ENCODE measurements at places on chromosomes 16 and 17.

GRCh38 chr17:17022456-17022855 lies 19.8 kb upstream of the MPRIP start:
- H3K4me3 ChIP-seq, result no peak overlapping the region
- H3K27ac ChIP-seq, result no peak overlapping the region
- H3K36me3 ChIP-seq, result no peaks in the 10 kb centered on the region
- H3K27me3 ChIP-seq, result no peaks in the 10 kb centered on the region
- DNase-seq, result no peak
- H3K4me1 ChIP-seq, result peaks cover 9% of the 10 kb centered on the region

- no peak for DNase-seq
- no peak overlapping the region for H3K4me3 ChIP-seq
- H3K27ac ChIP-seq, result no peak overlapping the region
- peaks cover 16% of the 10 kb centered on the region for H3K4me1 ChIP-seq
- H3K36me3 ChIP-seq, result peaks cover 23% of the 10 kb centered on the region
- H3K27me3 ChIP-seq, result no peaks in the 10 kb centered on the region
These were observed 15.8 kb downstream of the TMEM98 start for GRCh38 chr17:32943647-32944191.

- no peak overlapping the region for H3K4me3 ChIP-seq
- no peak overlapping the region for H3K27ac ChIP-seq
- DNase-seq, result no peak
- H3K4me1 ChIP-seq, result no peaks in the 10 kb centered on the region
- no peaks in the 10 kb centered on the region for H3K27me3 ChIP-seq
- no peaks in the 10 kb centered on the region for H3K36me3 ChIP-seq
These were observed 4.1 kb upstream of the KRT34 start for GRCh38 chr17:41386227-41386626.

DNA sequence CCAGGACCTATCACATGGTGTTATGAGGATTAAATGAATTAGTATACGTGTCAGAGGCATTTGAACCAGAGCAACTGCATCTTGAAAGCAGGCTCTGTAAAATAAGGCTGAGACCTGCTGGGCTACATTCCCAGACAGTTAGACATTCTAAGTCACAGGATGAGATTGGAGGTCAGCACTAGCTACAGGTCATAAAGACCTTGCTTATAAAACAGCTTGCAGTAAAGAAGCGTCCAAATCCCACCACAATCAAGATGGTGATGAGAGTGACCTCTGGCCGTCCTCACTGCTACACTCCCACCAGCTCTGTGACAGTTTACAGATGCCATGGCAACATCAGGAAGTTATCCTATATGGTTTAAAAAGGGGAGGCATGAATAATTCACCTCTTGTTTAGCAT lies 71.8 kb downstream of the IRF8 start:
- no peak overlapping the region for H3K4me3 ChIP-seq
- no peaks in the 10 kb centered on the region for H3K36me3 ChIP-seq
- H3K4me1 ChIP-seq, result peaks cover 30% of the 10 kb centered on the region
- no peak overlapping the region for H3K27ac ChIP-seq

GRCh38 chr16:31135535-31136286 lies at the start of gene PRSS8:
PRSS8 (minus strand) TSS chr16:31135727; CDS start chr16:31135498, 229 bp downstream.
- H3K36me3 ChIP-seq, result no peaks in the 10 kb centered on the region
- H3K4me3 ChIP-seq, result peak within 1 kb of the TSS; percentile 48
- H3K27me3 ChIP-seq, result no peaks in the 10 kb centered on the region
- peaks cover 42% of the 10 kb centered on the region for H3K4me1 ChIP-seq
- peak within 1 kb of the TSS; percentile 86 for H3K27ac ChIP-seq
- no peak for DNase-seq

GRCh38 chr16:84049403-84050060 lies 6.9 kb upstream of the SLC38A8 start:
- no peaks in the 10 kb centered on the region for H3K4me1 ChIP-seq
- no peak overlapping the region for H3K4me3 ChIP-seq
- no peaks in the 10 kb centered on the region for H3K27me3 ChIP-seq
- H3K27ac ChIP-seq, result no peak overlapping the region

- H3K4me1 ChIP-seq, result peaks cover 48% of the 10 kb centered on the region
- peak overlapping the region; percentile 54 for H3K4me3 ChIP-seq
- no peaks in the 10 kb centered on the region for H3K27me3 ChIP-seq
- DNase-seq, result no peak
- no peak overlapping the region for H3K27ac ChIP-seq
These were observed 1.4 kb downstream of the CENPX start for GRCh38 chr17:82021107-82021899.

GRCh38 chr16:84538222-84538840 lies 33.9 kb upstream of the MEAK7 start:
- H3K4me3 ChIP-seq, result no peak overlapping the region
- H3K27me3 ChIP-seq, result no peaks in the 10 kb centered on the region
- no peaks in the 10 kb centered on the region for H3K36me3 ChIP-seq
- no peak for DNase-seq
- H3K4me1 ChIP-seq, result peaks cover 8% of the 10 kb centered on the region

- no peak for DNase-seq
- H3K4me1 ChIP-seq, result peaks cover 7% of the 10 kb centered on the region
- H3K27ac ChIP-seq, result peak overlapping the region; percentile 56
- peak overlapping the region; percentile 41 for H3K4me3 ChIP-seq
- no peaks in the 10 kb centered on the region for H3K27me3 ChIP-seq
These were observed 671 bp upstream of the TOP2A start for GRCh38 chr17:40418428-40418706.

- H3K4me1 ChIP-seq, result peaks cover 30% of the 10 kb centered on the region
- H3K36me3 ChIP-seq, result no peaks in the 10 kb centered on the region
- DNase-seq, result no peak
- H3K27me3 ChIP-seq, result peaks cover 33% of the 10 kb centered on the region
- H3K4me3 ChIP-seq, result no peak overlapping the region
These were observed 2.4 kb downstream of the TBX4 start for GRCh38 chr17:61454381-61455323.

DNA sequence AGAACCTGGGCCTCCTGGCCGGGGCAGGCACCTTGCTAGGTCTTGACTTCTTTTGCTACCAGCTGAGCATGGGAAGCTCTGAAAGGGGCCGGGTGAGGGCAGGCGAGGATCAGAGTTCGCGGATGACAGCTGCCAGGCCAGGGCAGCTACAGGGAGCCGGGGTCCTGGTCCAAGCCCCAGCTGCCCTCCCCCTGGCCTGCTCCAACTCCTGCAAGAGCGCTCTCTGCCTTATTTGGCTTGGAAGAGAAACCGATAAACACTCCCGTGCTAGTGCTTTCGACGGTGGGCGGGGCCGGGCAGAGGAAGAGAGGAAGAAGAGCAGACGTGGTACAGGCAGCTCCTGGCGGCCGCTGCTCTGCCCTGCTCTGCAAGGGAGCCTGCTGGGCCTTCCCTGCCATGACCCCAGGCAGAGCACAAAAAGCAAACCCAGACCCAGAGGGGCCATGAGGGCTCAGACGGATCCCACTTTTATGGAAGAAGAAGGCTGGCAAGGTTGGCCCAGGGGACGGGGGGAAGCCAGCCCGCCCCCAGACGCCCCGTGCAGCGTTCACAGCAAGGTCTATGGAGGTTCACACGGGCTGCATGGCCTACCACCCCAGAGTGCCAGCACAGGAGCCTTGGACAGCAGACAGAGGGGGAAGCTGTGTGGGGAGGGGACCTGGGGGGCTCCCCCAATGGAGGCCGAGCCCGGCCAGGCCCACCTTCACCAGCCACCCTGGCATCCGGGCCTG lies 25.6 kb downstream of the PIEZO1 start:
- no peak for DNase-seq
- H3K36me3 ChIP-seq, result no peaks in the 10 kb centered on the region
- H3K27me3 ChIP-seq, result no peaks in the 10 kb centered on the region
- peaks cover 82% of the 10 kb centered on the region for H3K4me1 ChIP-seq
- peak overlapping the region; percentile 20 for H3K27ac ChIP-seq

DNA sequence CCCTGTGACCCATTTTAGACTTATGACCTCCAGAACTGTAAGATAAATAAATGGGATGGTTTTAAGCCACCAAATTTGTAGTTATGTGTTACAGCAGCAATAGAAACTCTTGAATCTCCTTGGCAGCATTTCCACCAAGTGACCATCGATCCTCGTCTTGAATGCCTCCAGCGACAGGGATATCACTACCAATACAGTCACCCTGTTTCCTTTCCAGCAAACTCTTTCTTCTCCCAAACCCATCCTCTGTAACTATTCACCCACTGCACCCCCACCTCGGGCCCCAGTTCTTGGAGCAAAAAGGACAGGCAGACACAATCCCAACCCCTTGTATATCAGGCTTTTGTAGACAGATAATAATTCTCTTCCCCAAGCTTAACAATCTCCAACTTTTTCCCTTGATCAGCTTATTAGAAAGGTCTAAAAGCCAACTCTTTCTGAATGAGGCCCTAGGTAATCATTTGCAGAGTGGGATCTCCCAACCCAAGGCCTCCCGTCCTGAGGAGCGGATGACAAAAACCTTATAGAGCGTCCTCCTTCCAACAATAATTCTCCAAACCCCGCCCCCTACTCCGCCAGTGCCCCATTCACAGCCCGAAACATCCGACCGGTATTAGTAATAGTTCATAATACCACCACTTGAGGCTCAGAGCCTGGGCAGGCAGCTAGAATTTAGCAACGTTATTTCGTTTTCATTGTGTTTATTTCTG lies 14.7 kb upstream of the PLLP start:
- H3K4me3 ChIP-seq, result peak overlapping the region; percentile 56
- H3K27me3 ChIP-seq, result no peaks in the 10 kb centered on the region
- H3K4me1 ChIP-seq, result peaks cover 16% of the 10 kb centered on the region
- no peak for DNase-seq

DNA sequence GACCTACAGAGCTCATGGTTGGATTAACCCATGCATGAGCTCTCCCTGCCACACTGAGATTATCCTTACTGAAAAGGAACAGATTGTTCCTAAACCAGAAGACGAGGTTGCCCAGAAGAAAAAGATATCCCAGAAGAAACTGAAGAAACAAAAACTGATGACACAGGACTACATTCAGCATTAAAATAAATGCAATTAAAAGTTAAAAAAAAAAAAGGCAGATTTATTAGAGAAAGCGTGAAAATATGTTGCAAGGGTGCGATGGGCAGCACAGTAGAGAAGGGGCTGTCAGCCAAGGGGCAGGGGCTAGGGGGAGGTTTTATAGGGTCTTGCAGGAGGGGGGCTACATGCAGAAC lies 40.2 kb upstream of the BPTF start:
- no peaks in the 10 kb centered on the region for H3K4me1 ChIP-seq
- H3K36me3 ChIP-seq, result no peaks in the 10 kb centered on the region
- DNase-seq, result no peak
- H3K27me3 ChIP-seq, result no peaks in the 10 kb centered on the region
- H3K27ac ChIP-seq, result no peak overlapping the region
- no peak overlapping the region for H3K4me3 ChIP-seq

GRCh38 chr16:68426347-68426652 lies 22.0 kb downstream of the SMPD3 start:
- no peak overlapping the region for H3K4me3 ChIP-seq
- H3K27me3 ChIP-seq, result no peaks in the 10 kb centered on the region
- H3K36me3 ChIP-seq, result no peaks in the 10 kb centered on the region
- DNase-seq, result no peak
- no peaks in the 10 kb centered on the region for H3K4me1 ChIP-seq

GRCh38 chr16:66254751-66255150 lies 111.7 kb upstream of the CDH5 start:
- no peaks in the 10 kb centered on the region for H3K27me3 ChIP-seq
- no peak overlapping the region for H3K27ac ChIP-seq
- H3K36me3 ChIP-seq, result no peaks in the 10 kb centered on the region
- no peak overlapping the region for H3K4me3 ChIP-seq
- DNase-seq, result no peak

- peaks cover 10% of the 10 kb centered on the region for H3K36me3 ChIP-seq
- H3K27ac ChIP-seq, result no peak overlapping the region
- no peaks in the 10 kb centered on the region for H3K27me3 ChIP-seq
These were observed 75.9 kb downstream of the NLK start for GRCh38 chr17:28118362-28118761.

DNA sequence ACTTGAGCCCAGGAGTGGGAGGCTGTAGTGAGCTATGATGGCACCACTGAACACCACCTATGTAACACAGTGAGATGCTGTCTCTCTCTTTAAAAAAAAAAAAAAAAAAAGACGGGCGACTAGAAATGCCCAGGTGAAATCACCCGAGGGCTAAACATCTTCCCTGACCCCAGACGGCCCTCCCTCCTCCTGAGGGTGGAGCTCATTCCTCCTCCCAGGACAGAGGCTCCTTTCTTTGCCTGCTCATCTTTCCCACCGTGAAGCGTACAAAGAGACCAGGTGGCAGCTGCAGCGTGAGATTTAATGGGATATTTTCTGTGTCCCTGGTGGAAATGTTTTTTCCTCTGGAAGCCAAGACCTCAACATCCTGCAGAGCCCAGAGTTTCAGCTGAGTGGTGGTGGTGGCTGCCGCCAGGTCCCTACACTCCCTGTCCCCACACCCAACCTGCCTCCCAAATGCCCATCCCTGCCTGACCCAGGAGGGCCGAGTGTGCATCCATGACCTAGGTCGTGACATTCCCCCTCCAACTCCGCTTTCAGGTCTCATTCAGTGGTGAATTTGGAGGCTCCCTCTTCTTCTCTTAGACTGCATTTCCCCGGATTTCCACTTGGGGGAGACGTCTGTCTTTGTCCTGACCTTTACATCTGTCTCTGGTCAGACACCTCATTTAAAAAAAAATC lies 14.4 kb upstream of the GPRC5B start:
- DNase-seq, result no peak
- no peaks in the 10 kb centered on the region for H3K4me1 ChIP-seq
- no peaks in the 10 kb centered on the region for H3K36me3 ChIP-seq
- H3K4me3 ChIP-seq, result no peak overlapping the region
- H3K27ac ChIP-seq, result no peak overlapping the region

GRCh38 chr17:28711723-28712031 lies at the start of gene PROCA1:
PROCA1 (minus strand) TSS chr17:28711888; CDS start chr17:28711660, 228 bp downstream.
- H3K4me1 ChIP-seq, result peaks cover 36% of the 10 kb centered on the region
- H3K4me3 ChIP-seq, result peak within 1 kb of the TSS; percentile 55
- peaks cover 11% of the 10 kb centered on the region for H3K36me3 ChIP-seq
- no peaks in the 10 kb centered on the region for H3K27me3 ChIP-seq
- DNase-seq, result no peak
- peak within 1 kb of the TSS; percentile 82 for H3K27ac ChIP-seq

DNA sequence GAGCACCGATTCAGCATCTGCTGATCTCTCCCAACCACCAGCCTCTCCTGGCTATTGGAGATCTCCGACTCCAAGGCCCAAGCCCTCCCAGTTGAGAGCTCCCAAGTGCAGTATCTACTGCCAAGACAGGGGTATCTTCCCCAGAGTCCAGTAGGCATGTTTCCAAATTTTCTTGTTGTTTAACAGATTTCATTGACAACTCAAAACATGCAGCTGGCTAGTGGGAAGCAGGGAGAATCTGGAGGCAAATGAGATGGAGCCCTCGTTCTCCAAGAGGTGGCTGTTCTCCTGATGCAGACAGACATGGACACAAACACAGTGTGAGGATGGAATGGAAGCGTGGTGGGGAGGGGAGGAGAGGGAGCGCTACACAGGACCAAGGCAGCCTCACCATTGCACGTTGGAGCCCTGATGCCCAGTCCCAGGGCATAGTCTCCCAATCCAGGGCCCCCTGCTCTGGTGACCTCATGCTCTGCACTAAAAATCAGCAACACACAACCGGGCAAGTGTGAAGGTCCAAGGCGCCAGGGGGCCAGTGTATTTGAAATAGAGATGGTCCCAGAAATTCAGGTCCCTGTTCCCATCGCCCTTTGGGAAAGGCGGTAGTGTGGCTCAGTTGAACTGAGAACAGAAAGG lies 31.7 kb downstream of the SMARCE1 start:
- H3K27me3 ChIP-seq, result no peaks in the 10 kb centered on the region
- no peak overlapping the region for H3K27ac ChIP-seq
- peaks cover 8% of the 10 kb centered on the region for H3K4me1 ChIP-seq
- no peak overlapping the region for H3K4me3 ChIP-seq
- no peaks in the 10 kb centered on the region for H3K36me3 ChIP-seq
